ENCODE measurements at places on chromosomes 3 and 15.

DNA sequence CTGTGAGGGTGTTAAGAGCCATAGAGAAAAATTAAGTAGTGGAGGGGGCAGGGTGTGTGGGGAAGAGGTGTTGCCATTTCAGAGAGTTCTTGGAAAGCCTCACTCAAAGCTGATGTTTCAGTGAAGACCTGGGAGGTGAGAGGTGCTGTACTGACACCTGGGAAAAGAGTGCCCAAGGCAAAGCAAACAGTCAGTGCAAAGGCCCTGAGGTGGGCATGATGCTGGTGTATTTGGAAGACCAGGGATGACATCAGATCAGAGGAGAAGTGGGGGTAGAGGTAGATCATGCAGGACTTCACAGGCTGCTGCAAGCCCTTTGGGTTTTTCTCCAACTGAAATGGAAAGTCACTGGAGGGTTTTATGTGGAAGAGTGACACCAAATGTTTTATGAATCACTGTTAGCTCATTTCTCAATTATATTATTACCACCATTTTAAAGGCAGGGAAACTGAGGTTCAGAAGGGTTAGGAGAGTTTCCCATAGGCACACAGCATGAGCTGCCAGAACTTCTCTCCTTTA, 42.8 kb upstream of the SMAD3 start:
- no peak for ATAC-seq

DNA sequence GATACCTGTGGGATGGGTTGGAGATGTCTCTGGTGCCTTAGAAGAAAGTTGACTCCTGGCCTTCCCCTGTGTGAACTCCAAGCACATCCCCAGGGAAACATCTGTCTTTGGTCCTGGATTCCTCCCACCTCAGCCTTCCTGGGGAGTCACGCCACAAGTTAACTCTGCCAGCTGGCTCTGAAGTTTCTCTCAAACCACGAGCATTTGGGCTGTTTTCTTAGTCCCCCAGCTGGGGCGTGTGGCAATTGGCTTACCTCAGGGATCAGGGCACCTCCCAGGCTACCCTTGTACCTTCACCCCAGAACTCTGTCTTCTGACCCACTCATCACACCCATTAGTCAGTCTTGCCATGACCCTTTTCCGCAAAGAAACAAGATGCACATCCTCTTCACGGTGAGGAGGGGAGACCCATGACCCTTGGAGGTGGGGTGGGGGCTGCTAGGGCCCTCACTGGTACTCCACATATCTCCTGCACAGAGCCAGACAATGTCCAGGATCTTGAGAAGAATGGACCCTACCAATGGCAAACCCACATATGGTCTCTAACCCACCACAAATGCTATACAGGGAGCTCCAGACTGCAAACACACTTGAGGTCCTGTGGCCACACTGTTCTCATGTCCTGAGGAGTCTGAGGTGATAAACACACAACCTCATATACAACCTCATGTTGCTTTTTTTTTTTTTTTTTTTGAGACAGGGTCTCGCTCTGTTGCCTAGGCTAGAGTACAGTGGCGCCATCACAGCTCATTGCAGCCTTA, 3.9 kb downstream of the NEIL1 start:
- no peak for ATAC-seq

DNA sequence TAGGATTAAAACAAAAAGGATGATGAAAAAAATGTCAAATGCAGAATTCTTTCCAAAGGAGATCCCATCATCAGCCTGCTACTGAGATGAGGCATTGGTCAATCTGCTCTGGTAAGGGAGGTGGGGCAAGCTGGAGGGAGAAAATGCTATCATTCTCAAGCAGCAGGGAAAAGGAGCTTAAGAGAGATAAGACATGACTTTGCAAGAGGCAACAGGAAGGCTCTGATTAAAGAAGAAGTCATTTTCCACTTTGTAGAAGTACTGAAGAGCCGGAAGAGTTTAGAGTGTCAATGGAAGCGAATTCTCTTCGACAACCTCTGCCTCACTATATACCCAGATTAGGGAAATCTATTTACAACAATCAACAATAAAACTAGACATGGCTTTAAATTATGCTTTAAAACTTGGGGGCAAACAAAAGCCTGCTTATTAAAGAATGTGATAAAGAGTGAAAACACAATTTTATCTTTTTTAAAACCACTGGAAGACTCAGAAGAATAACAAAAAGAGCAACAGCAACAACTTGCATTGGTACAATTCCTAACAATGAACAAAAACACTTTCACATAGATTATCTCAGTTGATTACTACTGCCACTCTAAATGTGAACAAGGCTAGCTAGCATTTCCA, 81.8 kb upstream of the NANOGP8 start:
- no peak for ATAC-seq

- no peak for ATAC-seq
Measured at GRCh38 chr3:32046102-32046501, 60.3 kb upstream of the GPD1L start.

DNA sequence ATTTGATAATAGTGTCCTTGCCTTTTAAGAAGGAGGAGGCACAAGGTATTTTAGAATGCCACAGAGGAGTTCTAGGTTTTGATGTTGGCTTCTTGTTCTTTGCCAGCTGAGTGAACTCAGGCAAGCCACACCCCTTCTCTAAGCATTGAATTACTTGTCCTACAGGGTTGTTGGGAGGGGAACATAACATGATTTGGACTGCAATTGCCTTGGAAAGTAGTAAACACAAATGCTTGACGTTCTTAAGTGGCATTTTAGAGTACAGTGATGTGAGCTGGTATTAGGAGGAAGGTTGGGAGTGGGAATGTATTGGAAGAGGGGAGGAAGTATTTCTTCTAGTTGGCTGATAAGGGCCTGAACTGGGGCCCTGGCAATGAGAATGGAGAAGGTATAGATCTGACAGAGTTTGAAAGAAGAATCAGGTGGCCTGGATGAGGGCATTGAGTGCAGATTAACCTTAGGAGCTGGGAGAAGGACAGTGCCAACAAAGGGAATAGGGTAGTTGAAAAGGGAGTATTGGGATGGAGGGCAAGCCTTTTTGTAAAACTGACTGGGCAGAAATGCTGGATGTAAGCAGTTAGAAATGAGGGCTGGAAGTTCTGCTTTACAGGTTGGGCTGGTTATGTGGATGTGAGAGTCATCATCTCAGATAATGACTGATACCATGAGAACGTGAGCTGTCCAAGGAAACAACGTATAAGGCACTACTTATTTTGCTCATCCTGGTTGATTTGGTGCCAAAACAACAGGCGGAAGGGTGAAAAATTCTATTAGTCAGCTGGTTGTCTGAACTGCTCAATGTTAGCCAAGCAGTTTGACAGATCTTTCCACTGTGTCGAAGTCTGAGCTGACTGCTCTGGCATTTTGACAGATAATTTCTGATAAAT, 16.7 kb downstream of the KAT2B start:
- ATAC-seq: peak; percentile 79

All from stimulated activated memory B cell treated with anti-CD40 and anti-IgM and Interleukin-4, amounts not matched to agents 10 μg/mL and 1 μg/mL and 100 μg/mL, for 72 hours (primary cell).